GM12891 (cell line): ENCODE measurements at places on chromosomes 6 and 20.

GRCh38 chr6:1311400-1312202 lies at the start of gene FOXQ1:
Gene FOXQ1, plus strand, starts transcription at chr6:1312098. Its CDS starts 607 bp downstream, at chr6:1312705.
- peak; percentile 35 for DNase-seq

GRCh38 chr6:53540129-53540692 lies 4.7 kb downstream of the GCLC start:
- no peak for DNase-seq

- DNase-seq, result no peak
Observed at GRCh38 chr20:48329031-48329615, 498.7 kb downstream of the PREX1 start.

GRCh38 chr6:6315660-6316059 lies 4.8 kb downstream of the F13A1 start:
- no peak for DNase-seq

DNA sequence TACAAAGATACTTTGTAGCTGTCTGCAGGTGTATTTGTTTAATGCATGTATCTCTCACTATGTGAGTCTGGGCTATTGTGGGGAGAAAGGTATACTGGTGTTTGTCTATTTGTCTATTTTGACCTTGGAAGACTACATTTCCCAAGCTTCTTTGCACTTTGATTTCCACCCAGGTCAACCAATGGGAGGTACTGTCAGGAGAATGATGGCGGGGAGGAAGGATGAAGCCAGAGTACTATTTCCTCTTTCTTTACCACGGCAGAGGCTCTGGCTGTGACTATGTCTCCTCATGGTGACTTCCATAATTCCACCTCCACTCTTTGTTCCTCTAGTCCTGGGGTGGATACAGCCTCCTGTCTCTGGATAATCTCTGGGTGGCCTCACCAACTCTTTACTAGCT lies 23.1 kb downstream of the LBP start:
- DNase-seq, result no peak

DNA sequence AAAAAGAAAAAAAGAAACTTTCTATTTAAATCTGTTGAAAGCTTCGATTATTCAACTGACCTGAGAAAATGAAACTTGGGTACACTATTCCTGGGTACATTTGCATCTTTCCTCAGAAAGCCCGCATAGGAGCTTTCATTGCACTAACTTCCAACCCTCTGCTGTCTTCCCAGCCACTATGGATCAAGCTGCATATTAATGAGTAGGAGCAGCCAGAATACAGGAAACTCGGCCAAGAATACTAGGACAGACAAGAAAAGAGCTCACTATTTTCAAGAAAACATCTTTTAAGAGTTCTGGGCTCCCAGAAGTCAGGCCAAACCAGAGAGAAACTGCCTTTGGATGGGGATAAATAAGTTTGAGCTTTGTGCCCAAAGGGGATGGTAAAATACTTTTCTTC lies 135.0 kb upstream of the CCDC28A start:
- DNase-seq, result no peak

DNA sequence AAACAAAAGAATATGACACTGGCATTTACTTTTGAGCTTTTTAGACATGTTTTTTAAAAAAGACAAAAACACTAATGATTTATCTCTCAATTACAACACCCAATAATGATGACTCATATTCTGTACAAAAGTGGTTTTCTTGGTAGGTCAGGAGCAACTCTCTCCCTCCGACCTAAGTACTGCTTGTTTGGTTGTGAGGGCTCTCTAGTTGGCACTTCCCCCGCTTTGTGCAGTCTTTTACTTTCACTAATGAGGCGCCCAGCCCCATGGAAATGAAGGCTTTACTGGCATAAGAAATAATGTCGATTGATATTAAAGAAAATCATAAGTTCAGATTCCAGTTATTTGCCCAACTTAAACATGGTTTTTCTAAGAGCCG lies 1.3 kb downstream of the KPNA5 start:
- no peak for DNase-seq

DNA sequence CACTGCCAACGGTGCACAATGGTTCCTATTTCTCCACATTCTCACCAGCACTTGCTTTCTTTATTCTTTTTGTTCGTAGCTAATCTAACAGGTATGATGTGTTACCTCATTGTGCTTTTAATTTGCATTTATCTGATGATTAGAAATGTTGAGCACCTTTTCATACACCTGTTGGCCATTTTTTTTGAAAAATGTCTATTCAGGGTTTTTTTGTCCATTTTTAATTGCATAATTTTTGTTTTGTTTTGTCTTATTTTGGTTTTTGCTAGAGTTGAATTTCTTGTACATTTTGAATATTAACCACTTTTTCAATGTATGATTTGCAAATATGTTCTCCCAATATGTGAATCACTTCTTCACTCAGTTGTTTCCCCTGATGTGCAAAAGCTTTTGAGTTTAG lies 150.6 kb downstream of the TENT5A start:
- DNase-seq, result no peak

- no peak for DNase-seq
Observed at GRCh38 chr6:39302011-39302410, 12.2 kb downstream of the KCNK17 start.

DNA sequence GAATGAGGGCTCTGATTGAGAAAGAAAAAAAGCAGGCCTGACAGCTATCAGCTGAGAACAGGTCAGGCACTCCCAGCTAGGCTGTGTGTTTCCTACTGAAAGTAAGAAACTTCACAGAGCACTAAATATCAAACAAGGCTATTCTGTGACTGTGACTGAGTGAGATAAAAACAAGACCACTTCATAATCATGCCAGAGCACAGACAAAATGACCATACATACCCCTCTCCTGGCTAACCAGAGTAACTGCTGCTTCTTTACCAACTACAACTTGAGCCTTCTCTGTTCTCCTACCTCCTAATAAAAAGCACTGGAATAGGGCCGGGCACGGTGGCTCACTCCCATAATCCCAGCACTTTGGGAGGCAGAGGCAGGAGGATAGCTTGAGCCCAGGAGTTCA lies 6.8 kb upstream of the BTN1A1 start:
- DNase-seq, result no peak

DNA sequence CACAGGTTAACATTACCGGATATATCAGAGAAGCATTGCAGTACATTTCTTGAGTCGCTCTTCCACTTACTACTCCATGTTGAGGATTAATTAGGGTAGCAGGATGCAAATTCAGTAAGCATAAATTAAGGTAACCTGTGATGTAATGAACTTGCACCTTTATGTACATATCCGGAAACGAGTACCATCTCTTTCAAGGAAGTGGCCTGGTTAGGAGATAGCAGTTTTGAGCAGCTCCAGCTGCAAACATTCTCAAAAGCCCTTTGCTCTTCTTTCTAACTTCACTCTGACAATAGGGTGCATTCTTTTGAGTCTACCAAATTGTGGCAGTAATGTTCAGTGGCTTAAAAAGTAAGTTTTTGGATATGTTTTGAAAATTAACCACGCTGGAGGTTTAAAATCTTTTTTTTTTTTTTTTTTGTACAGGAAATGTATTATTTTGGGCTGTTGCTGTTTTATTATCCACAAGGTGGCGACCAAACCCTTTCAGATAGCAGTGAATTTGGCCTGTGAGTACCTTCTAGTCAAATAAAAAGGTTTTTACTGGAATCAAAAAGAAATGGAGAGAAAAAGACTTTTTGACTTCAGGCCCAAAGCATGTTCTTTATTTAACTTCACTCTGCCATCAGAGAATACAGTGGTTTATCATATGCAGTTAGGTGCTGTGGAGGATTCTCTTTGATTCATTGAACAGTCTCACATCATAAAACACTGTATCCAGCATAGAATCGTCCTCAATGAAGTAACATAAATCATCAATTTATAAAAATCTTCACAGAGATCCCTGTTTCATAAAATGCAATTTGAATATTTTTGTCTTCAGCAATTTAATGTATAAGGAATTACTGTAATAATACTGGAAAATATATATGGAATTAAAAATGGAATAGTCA lies 8.9 kb downstream of the FAM217B start:
- no peak for DNase-seq
